ENCODE measurements at places on chromosomes 3 and 15.

- peak; percentile 43 for DNase-seq
Measured at GRCh38 chr3:10772271-10773161, 43.5 kb upstream of the SLC6A11 start.

DNA sequence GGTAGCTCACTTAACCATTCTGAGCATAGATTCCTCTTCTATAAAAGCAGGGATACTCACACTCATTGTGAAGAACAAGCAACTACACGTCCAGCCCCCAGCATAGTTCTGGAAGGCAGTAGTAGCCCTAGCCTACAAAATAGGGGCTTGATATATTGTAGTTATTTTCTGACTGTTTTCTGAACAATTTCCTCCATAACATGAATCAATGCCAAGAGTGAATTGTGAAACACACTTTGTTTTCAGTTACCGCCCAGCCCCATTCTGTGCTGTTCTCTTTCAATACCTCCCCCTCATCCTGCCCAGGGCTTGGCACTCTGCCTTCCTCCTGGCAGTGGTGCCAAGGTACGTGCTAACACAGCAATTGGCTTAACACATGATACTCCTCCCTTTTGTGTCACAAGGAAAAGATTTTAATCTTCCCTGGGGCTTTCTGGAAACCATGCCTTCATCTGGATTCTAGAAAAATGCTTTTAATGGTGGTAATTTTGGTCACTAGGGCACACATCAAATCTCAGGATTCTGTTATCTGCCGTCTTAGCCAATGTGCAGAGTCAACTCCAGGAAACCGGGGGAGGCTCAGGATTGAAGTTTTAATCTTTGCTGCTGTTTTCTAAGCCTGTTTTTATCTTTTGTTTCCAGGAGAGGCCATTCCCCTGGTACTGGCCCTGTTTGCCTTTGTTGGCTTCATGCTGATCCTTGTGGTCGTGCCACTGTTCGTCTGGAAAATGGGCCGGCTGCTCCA lies 37.2 kb downstream of the IL20RB start:
- peak; percentile 24 for DNase-seq

- DNase-seq = no peak
Measured at GRCh38 chr3:39755100-39755499, 54.3 kb upstream of the MYRIP start.

DNA sequence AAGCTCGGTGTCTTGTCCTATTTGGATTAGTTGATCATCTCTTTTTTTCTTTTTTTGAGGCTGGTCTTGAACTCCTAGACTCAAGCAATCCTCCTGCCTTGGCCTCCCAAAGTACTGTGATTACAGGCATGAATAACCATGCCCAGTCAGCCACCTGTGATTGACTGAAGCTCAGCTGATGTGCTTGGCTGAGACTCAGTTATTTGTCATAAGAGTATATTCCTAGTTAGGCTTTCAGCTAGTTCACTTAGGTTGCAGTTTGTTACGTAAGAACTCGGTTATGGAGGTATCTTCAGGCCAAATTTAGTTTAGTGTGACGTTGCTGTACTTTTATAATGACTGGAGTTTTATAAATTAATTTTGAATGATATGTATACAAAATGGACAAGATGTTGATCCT lies 365.0 kb downstream of the SV2B start:
- DNase-seq = no peak

GRCh38 chr3:33278163-33278562 lies 921 bp downstream of the FBXL2 start:
- DNase-seq = peak; percentile 15

- DNase-seq = no peak
Measured at GRCh38 chr3:108605028-108605427, 15.5 kb downstream of the DZIP3 start.

- peak; percentile 61 for DNase-seq
Measured at GRCh38 chr3:172666873-172667694, 43.8 kb downstream of the NCEH1 start.

- no peak for DNase-seq
Measured at GRCh38 chr3:43319794-43320193, 33.5 kb downstream of the SNRK start.

GRCh38 chr3:60192297-60193114 lies 1058.7 kb downstream of the FHIT start:
- no peak for DNase-seq

GRCh38 chr3:127556565-127556964 lies 34.0 kb downstream of the TPRA1 start:
- DNase-seq = no peak

DNA sequence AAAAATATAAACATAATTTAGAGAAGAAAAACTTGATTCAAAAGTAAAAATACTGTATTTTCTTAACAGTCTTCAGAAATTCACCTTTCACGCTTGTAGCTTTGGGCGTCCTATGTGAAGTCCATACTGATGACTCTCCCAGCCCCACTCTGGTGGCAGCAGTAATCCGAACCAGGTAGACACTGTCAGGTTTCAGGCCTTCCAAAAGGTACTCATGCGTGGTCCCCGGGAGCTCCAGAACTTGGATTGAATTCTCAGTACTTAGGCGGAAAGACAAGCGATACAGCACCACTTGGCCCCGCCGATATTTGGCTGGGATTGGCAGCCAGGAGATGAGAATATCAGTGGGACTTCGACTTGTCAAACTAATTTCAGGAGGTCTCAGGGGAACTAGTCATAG lies 69.7 kb downstream of the PRTG start:
- DNase-seq = no peak

GRCh38 chr15:83613714-83614113 lies 40.2 kb upstream of the ADAMTSL3 start:
- DNase-seq = no peak

- no peak for DNase-seq
Measured at GRCh38 chr15:55297315-55297714, 7.7 kb upstream of the RAB27A start.

DNA sequence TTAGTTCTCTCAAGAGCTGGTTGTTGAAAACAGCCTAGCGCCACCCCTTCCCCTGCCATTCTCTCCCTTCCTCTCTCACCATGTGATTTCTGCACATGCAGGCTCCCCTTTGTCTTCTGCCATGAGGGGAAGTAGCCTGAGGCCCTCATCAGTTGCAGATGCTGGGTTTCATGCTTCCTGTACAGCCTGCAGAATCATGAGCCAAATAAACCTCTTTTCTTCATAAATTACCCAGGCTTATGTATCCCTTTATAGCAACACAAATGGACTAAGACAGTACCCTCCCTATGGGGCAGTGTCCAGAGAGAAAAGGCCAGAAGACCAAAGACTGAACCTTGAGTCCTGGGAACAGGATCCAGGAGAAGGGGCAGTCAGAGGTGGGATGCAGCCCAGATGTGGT lies 54.7 kb downstream of the CLEC3B start:
- no peak for DNase-seq

GRCh38 chr3:108099679-108100428 lies 9.0 kb upstream of the CD47 start:
- no peak for DNase-seq

DNA sequence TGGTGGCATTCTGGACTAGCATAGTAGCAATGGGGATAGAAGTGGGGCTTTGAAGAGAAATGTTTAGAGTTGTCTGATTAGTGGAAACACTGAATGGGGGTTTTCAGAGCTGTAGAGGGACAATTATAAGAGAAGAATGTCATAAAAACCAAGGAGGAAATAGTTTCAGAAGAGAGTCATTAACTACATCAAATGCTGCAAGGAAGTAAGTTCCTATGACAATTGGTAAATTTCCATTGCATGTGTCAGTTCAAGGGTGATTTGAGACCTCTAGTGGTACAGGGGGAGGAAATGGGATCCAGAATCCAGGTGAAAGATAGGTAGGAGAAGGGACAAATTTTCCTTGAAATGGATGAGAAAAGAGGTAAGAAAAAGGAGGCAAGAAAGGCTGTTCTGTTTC lies 68.3 kb upstream of the TBC1D5 start:
- no peak for DNase-seq

- peak; percentile 60 for DNase-seq
Measured at GRCh38 chr3:123489400-123490004, 40.6 kb upstream of the ADCY5 start.

- DNase-seq = no peak
Measured at GRCh38 chr3:26104851-26105251, 315.0 kb downstream of the OXSM start.

DNA sequence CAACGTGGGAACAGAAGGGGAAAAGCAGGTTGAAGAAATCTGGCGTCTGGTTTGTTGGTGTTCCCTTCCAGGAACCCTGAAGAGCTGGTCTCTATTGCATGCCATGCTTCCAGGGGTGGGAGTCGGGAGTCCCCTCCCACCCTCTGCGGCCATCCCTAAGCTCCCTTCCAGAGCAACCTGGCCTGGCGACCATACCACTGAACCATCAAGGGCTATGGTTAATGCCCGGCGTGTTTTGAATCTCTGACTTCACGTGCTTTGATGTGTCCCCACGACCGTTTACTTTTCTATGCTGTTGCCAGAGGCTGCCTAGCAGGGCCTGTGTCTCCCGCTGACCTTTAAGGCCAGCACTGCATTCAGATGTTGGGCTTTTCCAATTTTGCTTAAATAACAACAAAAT lies 696 bp upstream of the SNRK start:
- no peak for DNase-seq

DNA sequence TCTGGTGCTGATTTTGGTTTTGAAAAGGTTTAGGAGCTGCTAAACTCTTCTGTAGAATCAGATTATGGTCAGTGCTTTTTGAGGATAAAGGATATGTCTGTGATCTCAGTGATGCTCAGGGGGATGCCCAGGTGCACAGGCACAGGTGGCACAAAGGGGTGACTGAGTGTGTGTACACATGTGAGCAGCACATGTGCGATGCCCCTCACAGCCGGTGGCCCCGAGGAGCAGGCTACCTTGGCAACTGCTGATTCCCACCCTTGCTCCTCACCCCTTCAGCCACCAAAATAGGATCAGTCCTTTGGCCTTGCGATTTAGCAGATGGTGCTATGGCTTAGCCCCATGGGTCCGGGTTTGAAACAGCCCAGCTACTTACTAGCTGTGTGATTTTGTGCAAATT lies 51.1 kb downstream of the POMGNT2 start:
- DNase-seq = no peak

DNA sequence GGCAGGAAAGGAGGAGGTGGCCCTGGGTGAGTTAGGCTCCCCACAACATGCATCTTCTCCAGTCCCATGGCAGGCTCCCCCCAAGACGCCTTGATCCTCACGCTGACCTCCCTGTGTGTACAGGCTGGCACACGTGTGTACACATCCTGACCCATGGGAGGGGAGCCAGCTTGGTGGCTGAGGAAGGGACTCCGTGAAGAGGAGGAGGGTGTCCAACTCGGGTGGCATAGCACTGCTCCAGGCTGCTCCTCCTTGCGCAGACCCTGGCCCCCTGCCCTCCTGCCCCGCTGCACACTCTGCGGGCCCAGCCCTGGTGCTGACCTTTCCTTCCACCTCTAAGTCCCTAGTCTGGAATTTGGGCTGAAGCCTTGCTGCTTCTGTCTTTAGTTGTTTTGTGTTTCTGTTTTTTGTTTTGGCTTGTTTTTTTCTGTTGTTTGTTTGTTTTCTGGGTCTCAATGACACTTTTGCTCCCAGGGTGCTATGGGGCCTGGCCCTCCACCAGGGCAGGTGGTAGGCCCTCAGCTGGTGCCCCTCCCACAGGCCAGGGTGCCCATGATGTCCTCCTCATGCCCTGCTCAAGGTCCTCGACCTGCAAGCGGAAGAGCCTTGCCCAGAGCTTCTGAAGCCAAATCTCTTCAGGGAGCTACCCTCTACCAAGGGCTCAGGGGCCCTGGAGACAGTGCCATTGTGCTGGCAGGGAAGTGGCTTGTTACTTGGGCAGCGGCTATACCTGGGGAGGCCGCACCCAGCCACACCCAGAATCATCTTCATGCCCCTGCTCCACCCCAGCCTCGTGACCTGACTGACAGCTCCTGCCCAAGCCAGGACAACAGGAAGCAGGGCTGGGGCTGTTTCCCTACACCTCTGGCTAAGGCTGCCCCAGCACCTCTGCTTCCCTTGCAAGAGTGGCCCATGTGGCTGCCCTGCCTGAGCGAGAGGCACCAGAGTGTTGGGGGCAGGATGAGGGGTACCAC lies 5.1 kb downstream of the EPHB3 start:
- no peak for DNase-seq

DNA sequence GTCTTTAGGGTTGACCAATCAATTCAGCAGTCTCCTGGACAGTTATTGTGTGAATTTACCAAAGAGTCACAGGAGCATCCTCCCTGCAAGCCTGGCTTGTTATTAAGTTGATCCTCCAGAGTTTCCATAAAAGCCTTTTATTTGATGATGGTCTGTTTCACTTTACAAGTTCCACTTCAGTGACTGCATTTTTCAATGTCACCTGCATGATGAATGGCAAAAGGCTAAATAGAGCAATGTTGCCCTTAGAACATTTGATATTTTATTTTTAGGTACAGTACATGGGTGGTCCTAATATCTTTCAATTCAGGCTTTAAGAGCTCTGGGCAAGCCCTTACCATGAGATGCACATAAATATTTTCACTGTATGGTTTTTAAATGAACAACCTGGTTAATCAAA lies 22.6 kb downstream of the GUCA1C start:
- no peak for DNase-seq

GRCh38 chr3:69761896-69762767 lies 22.9 kb downstream of the MITF start:
- DNase-seq = no peak

GRCh38 chr3:187920913-187921312 lies 175.6 kb upstream of the BCL6 start:
- no peak for DNase-seq

- DNase-seq = no peak
Measured at GRCh38 chr3:64426551-64426950, 201.3 kb upstream of the PRICKLE2 start.

- no peak for DNase-seq
Measured at GRCh38 chr3:132416161-132416560, 1.1 kb upstream of the DNAJC13 start.

DNA sequence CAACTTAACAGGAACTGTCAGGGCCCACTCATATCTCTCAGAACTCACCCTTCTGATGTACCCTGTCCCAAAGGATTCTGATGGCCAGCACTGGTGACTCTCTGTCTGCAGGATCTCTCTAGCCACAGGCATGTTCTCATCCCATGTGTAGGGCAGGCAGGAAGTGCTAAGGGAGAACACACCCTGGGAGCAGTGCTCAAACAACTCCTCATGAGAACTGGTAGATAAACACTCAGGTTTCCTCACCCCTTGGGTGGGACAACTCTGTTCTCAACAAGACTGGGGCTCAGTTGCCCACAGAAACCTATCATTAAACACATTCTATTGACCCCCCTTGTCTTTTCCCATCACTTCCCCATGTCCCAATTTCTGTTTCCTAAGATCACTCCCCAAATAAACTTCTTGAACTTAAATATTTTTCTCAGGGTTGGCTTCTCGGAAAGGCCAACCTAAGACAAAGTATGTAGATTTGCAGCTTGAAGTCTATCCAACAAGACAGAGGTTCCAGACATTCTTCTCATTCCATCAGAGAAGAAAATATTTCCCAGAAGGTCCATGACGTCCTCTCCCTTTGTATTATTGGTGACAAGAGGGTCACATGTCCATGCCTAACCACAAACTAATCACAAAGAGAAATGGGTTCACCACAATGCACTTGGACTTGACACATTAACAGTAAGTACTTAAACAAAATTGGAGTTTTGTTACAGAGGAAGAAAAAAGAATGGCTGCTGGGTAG lies 276.6 kb upstream of the GADL1 start:
- DNase-seq = no peak

Measured in A549 (cell line).